Suprapubic skin (tissue), 4 donors: ENCODE measurements at places on chromosomes 6 and 20.

DNA sequence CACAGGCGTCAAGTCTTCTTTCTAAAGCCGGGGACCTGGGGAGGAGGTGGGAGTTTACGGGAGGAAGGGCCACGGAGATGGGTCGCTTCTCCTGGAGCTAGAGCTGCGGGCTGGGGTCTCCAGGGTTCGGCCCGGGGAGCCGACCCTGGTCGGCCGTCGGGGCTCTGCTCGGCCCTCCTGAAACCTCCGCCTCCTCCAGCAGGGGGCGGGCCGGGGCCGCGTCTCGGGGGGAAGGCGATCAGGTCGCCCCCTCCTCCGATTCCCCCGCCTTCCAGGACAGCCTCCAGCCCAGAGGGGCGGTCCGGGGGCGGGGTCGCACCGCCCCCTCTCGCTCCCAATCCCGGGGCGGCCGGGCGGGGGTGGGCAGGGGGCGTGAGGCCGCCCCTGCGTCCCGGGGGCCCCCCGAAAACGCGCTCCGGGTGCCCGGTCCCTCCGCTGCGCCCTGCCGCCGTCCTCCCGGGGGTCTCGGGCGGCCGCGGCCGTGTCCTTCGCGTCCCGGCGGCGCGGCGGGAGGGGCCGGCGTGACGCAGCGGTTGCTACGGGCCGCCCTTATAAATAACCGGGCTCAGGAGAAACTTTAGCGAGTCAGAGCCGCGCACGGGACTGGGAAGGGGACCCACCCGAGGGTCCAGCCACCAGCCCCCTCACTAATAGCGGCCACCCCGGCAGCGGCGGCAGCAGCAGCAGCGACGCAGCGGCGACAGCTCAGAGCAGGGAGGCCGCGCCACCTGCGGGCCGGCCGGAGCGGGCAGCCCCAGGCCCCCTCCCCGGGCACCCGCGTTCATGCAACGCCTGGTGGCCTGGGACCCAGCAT is at the start of gene CEBPB:
Gene CEBPB, plus strand, starts transcription at position 580 of the 814 bp plus-strand sequence. Its CDS starts 204 bp downstream, at position 784.
- DNase-seq, result peak; percentile 95

DNA sequence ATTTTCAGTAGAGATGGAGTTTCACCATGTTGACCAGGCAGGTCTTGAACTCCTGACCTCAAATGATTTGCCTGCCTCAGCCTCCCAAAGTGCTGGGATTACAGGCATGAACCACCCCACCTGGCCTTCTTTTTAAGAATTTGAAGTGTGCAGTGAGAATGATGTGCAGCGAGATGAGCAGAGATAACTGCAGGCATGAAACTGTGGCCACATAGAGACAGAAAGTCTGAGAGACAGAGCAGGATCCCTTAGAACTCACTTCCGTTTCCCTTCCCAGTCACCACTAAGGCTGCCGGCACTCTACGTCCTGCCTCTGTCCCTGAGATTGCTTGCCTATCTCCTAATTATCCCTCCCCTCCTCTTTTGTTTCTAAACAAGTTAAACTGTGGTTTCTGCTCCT is 27.2 kb downstream of the IL22RA2 start:
- DNase-seq, result no peak

GRCh38 chr6:100268326-100268725 is 196.4 kb downstream of the SIM1 start:
- DNase-seq, result no peak

DNA sequence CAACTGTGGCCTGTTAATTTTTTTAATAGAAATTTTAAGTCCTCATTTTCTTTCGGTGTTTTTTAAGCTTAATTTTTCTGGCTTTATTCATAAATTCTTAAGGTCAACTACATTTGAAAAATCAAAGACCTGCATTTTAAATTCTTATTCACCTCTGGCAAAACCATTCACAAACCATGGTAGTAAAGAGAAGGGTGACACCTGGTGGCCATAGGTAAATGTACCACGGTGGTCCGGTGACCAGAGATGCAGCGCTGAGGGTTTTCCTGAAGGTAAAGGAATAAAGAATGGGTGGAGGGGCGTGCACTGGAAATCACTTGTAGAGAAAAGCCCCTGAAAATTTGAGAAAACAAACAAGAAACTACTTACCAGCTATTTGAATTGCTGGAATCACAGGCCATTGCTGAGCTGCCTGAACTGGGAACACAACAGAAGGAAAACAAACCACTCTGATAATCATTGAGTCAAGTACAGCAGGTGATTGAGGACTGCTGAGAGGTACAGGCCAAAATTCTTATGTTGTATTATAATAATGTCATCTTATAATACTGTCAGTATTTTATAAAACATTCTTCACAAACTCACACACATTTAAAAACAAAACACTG is 10.1 kb downstream of the HFE start:
- no peak for DNase-seq

- DNase-seq, result no peak
Measured at GRCh38 chr20:43124241-43124640, 65.5 kb downstream of the PTPRT start.

GRCh38 chr6:56958481-56958880 is 3.6 kb downstream of the BEND6 start:
- no peak for DNase-seq

GRCh38 chr20:13149371-13150105 is 71.5 kb upstream of the ISM1 start:
- DNase-seq, result no peak

- DNase-seq, result no peak
Measured at GRCh38 chr6:11219400-11219834, 13.1 kb downstream of the NEDD9 start.

DNA sequence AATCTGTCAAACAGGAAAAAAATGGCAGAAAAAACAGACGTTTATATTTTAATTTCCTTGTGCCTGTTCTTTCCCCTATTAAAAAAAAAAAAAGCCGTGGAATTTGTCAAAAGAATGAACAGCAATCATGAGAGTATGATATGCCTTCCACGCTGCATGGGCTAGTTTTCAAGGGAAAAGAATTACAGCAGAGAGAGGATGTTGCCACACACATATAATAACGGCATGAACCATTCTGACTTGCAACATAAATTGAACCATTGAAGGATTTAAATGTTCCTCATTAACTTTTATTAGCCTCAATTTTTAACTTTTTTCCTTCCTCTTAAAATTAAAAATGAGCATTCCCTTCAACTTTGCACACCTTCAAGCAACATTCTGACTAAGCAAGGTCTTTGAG is 301.8 kb downstream of the FOXC1 start:
- DNase-seq, result no peak

GRCh38 chr20:58511364-58511763 is 3.8 kb downstream of the APCDD1L start:
- no peak for DNase-seq

GRCh38 chr20:15857173-15857784 is 716.0 kb downstream of the KIF16B start:
- DNase-seq, result no peak

GRCh38 chr6:161922631-161923119 is 648.8 kb upstream of the AGPAT4 start:
- no peak for DNase-seq

GRCh38 chr20:8489094-8489883 is 357.2 kb downstream of the PLCB1 start:
- DNase-seq, result no peak

DNA sequence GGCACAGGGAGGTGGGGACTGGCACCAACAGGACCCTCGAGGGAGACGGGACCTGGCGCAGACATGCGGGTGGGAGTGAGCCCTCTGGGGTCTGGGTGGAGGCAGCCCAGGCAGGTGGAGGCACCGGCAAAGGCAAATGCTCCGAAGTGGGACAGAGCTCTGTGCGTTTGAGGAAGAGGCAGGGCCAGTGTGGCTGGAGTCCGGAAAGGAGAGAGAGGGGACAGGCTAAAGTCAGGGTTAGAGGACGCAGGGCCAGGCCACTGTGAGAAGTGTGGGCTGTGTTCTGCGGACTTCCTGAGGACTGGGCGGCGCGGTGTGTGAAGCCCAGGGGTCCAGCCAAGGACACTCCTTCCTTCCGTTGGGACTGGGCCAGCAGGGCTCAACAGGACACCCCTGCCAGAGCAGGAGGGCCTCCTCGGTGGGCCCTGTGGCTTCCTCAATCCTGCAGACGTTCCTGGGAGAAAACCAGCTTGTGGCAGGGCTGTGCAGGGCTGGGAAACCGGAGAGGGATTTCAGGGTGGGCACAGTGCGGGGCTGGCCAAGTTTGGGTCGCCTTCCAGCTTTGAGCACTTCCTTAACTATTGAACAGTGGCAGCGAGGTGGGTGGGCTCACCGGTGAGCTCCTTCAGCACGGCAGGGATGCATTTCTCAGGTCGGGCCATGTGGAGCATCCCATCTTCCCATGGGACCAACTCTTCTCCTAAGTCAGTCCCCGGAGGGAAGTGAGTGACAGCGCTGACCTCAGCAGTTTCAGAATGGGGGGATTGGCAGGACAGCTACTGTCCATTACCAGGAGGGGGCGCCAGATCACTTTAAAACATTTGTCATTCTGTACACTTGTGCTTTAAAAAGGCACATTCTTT is 22.5 kb downstream of the MOCS3 start:
- DNase-seq, result no peak

DNA sequence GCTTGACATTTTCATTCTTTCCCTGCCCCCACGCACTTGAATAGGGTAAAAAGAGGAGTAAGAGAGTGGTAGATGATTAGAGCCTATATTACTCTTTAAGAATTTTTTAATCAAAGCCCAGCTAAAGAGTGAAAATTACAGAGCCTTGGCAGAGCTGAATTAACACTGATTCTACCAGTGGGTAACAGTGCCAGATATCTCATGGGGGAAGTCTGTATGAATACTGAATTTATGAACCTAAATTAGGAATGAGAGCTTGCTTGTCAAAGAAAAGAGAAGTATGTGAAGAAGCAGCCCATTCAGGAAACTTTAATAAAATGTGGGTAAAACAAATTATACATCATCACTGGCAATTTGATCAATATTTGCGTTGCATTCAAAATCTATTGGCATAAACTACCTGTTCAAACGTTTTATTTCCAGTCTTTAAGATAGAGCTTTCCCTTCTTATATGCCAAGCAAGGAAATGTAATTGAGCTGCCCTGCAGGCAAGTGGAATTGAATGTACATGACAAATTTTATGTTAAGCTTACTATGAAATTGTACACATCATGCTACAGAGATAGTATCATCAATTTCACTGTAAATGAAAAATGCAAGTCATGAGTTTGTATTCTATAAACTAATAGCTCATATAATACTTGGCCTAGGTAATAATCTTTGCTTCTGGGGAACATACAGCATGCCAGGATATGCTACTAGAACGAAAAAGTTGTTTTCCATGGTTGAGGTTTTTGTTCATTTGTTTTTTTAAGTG is 14.5 kb downstream of the SOBP start:
- no peak for DNase-seq

DNA sequence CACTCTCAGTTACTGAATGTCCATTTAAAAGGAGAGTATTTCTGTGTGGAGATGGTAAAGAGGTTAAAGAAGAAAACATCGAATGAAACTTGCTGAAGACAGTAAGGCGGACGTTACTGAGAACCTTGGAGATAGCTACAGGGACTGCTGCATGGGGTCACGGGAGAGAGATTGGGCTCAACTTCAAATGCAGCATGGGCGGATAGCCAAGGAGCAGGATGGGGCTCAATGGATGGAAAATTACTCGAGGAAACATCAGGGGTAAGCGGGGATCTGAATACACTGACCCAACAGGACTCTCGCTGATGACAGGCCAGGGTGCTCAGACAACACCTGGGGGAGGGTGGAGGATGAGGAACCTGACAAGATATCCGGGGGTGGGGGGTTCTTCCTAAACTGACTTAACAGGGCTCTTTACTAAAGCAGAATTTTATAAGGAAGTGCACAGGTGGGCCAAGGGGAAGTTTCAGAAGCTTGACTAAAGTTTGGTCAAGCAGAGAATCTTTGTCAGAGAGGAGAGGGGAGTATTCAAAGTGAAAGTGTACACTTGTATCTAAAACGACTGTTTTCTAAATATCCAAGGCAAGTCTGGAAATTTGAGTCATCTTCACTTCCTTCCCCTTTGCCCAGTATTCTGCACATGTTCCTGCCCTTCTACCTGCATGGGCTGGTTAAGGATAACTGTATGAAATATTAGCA is 22.8 kb downstream of the ECT2L start:
- no peak for DNase-seq

DNA sequence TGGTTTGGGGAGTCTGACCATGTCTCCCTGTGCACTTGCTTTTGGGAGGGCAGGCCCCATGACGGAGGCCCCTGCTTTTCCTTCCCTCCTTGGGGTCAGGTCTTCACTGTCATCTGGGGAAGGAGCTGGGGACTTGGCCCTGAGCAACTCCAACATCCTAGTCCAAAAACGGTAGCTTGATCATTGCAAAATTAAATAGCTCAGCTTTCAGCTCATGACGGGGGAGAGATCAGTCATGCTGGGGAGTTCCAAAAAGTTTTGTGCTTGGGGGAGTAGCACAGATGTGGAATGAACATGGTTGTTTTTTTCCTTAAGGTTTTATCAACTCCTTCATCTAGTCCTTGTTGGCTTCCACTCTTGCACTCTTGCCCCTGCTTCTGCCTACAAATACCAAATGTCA is 60.8 kb downstream of the MOCS1 start:
- no peak for DNase-seq

- no peak for DNase-seq
Measured at GRCh38 chr20:38117205-38117604, 47.9 kb downstream of the TGM2 start.
